Type B pancreatic cell (in vitro differentiated cells): ENCODE measurements at places on chromosomes 4 and X.

DNA sequence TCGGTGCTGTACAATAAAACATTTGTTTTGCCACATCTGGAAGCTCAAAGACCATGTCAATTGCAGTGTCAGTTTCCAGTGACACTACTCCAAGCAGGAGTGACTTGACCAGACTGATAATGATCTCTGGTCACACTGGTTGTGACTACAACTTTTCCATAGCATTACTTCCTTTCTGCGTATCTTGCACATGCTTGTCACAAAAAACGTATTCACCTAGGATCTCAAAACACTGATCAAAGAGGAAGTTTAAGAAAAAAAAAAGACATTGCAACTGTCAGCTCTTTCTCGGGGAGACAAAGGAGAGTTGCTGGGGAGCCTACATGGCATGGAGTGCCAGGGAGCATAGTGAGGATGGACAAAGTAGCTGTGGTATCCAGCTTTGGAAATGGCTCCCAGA lies 60.6 kb downstream of the OPHN1 start:
- no peak for DNase-seq

DNA sequence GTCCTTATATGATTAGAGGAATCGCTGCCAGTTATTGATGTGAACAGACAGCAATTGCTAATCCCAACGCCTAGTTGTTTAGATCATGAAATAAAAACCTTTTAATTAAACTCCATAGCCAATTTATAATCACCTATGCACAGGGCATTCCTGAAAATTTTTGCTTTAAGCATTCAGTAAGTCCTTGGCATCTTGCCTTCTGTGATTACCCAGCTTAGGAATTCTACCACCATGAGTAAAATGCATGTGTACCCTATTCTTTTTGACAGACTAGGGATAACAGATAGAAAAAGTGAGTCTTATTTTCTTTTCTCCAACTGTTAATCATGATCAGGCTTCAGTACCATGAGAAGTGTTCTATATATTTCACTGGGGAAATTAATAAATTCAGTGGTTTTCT lies 995.3 kb upstream of the GRIA3 start:
- no peak for DNase-seq

GRCh38 chrX:72054779-72055489 lies 76.8 kb downstream of the RTL5 start:
- DNase-seq, result no peak

GRCh38 chr4:189850239-189850856 lies 90.3 kb upstream of the FRG1 start:
- no peak for DNase-seq

DNA sequence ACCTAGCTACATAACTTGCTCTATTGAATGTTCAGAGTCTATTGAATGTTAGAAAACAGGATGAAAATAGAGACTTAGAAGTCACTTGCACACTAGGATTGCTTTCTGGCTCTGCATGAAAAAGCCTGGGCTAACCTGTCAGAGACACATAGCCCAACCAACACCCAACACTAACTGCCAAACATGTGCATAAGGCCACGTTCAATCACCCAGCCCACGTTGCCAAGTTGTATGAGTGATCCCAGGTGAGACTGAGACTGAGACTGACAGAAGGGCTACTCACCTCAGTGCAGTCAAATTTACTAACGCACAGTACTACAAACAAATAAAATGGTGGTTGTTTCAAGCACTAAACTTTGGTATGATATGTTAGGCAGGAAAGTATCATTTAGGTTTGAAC lies 61.0 kb downstream of the LDB2 start:
- no peak for DNase-seq

DNA sequence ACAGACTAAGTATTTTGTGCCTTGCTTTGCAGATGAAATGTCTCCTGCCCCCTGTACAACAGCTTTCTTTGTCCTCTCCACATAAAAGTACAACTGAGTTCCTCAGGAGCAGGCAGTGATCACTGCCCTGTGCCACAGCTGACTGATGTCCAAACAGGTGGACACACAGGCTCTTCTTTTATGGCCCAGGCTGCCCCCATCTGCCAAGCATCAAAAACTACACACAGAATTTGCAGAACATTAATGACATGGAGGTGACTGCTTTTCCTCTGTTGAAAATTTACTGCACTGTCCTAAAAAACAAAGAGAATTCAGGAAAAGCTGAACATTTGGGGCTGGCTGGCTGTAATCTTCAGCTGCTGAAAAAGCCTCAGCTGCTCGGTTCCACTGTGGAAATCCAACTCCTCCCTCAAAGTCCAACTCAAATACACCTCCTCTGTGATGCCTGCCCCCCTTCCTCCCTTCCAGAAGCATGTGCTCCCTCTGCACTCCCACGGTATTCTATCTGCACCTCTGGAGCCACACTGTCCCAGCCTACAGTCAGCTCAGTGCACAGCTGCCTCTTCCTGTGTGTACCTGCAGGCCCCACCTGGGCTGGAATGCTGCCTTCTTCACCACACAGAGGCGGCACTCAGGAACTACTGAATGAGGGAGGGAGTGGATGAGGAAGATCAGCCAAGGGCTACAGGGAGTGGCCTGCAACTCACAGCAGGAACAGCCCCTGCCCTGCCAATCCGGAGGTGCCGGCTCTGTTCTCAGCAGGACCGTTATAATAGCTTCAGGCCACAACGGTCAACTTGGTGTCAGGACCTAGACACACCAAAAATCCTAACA lies 10.3 kb downstream of the AFAP1 start:
- no peak for DNase-seq

DNA sequence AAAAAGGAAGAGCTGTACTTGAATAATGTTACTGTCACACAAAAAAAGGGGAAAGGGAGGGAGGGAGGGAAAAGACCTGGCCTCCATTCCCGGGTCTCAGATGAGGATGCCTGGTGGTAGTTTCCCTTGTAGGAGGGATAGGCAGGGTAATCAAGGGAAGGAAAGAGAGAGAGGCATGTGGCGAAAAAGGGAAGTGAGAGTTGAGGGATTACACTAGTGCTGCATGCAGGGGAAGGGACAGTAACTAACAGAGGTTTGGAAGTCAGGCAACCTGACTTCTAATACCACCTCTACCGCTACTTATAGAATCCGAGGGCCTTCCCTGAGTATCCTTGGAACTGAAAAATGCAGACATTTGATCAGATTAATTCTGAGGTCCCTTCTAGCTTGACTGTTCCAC lies 821.7 kb upstream of the FTHL17 start:
- DNase-seq, result no peak

GRCh38 chrX:68659786-68660185 lies 12.3 kb downstream of the STARD8 start:
- DNase-seq, result no peak

DNA sequence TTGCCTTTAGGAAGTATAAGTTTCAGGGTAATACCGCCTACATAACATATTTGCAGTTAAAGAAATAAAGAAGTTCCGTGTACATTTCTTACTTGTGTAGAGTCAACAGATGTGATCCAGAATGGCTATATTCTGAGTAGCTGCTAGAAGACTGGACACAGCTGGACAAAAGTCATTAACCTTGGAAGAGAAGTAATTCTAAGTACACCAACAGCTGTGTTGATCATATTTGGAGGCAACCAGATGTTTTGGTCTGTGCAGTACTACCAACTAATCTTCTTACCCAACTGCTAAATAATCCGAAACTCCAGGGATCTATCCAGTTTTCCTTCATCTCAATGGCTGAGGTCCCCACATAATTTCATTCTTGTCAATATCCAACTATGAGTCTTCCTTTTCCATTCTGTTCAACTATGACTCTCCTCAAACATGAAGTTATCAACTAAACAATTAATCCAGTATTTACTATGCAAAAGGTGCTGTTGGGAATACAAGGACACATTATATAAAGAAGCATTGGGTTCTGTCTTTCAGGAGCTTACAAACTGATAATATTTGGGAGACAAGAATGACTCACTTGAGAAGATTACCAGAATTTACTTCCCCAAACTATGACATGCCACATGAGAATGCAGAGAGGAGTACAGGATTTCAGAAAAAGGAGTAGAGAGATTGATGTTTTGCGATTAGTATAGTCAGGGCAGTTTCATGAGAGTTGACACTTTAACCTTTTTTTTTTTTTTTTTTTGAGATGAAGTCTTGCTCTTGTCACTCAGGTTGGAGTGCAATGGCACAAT lies 78.2 kb downstream of the COL4A6 start:
- no peak for DNase-seq

GRCh38 chrX:51892921-51893745 lies at the start of gene MAGED1:
Gene MAGED1 (plus strand): TSS chrX:51893623. CDS start chrX:51894305, 682 bp downstream.
- peak; percentile 94 for DNase-seq

DNA sequence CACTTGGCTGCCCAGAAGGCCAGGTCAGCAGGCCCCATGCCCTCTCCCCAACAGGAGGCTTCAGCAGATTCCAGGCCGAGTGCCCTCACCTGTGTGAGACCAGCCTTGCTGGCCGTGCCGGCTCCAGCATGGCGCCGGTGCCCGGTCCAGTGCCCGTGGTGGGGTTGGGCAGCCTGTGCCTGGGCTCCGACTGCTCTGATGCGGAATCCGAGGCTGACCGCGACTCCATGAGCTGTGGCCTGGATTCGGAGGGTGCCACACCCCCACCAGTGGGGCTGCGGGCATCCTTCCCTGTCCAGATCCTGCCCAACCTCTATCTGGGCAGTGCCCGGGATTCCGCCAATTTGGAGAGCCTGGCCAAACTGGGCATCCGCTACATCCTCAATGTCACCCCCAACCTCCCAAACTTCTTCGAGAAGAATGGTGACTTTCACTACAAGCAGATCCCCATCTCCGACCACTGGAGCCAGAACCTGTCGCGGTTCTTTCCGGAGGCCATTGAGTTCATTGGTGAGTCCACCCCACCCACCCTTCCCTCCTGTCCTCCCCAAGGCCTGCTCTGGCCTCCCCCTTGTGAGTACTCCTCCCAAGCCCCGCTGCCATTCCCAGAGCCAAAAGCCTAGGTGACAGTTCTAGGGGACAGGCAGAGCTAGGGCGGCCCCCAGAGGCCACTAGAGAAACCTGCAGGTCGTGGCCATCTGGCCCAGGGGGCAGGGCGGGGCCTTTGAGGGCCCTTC lies 2.3 kb downstream of the DUSP9 start:
- DNase-seq, result no peak

- no peak for DNase-seq
These were observed 8.5 kb downstream of the ANXA5 start for GRCh38 chr4:121688261-121688660.

GRCh38 chrX:96183843-96184242 lies 500.8 kb upstream of the DIAPH2 start:
- DNase-seq, result no peak

DNA sequence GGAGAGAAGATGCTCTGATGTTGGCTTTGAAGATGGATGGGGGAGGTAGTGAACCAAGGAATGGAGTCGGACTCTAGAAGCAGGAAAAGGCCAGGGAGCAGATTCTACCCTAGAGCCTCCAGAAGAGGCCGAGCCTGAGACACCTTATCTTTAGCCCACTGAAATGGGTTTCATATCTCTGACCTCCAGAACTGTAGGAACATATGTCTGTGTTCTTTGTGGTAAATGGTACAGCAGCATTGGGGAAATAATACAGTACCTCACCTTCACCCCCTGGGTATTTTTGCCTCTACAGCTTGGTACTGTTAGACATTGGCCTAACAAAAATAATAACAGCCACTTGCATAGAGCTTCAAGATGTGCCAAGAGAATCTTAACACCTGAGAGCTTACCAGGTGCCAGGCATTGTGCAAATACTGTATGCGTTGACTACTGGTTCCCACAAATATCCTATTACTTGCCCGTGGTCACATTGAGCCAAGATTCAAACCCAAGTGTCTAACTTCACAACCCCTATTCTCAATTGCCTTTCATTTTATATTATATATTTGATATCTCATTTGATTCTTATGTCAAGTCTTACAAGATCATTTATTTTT lies 57.0 kb upstream of the PGM2 start:
- no peak for DNase-seq

GRCh38 chrX:27309406-27309805 lies 153.7 kb downstream of the PPP4R3C start:
- DNase-seq, result no peak

GRCh38 chr4:123603165-123603564 lies 206.6 kb downstream of the SPRY1 start:
- DNase-seq, result no peak

DNA sequence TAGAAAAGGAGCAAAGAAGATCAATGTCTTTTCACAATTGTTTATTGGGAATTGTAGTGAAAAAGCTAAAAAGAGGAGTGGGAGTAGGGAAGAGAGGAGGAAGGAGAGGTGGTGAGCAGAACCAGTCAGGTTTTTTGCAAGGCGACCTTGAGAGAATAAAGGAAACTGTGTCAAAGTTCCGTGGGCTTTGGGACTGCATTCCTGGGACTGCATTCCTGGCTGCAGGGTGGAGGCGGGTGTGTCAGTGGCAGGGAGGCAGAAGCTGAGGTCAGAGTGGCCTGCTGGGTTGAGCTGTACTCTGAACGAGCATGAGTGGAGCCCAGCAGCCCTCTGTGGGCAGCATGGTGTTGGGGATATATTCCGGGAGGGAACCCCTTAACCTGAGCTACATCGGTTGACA lies 66.8 kb upstream of the UCP1 start:
- no peak for DNase-seq

GRCh38 chrX:71910643-71910985 lies at the start of gene NHSL2:
Gene NHSL2 (plus strand): TSS chrX:71910845.
- DNase-seq, result no peak
